Posterior vena cava (tissue), 2 donors: ENCODE measurements at places on chromosomes 3 and 15. TPM values are rescaled to one million over a fixed set of nuclear protein-coding genes. Genes with fewer than 3 reads are reported as not detected.

GRCh38 chr3:188052169-188053035, 101.6 kb upstream of the LPP start:
- peak; percentile 95 for DNase-seq

- no peak for DNase-seq
These were observed 51.7 kb downstream of the TRANK1 start for GRCh38 chr3:36893137-36893557.

DNA sequence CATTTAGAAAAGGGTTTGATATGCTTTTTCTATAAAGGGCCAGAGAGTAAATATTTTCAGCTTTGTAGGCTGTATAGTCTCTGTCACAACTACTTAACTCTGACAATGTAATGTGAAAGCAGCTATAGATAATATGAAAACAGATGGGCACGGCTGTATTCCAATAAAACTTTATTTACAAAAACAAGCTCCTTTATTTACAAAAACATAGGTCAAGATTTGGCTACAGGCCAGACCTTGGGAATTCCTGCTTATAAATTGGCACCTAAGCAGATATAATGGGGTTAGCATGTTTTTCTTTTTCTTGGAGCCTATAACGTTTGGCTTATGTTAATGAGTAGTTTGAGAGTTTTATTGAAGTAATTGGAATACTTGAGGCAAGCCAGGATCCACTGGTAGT, 119.4 kb upstream of the CGNL1 start:
- DNase-seq, result no peak

- no peak for DNase-seq
These were observed 178.5 kb downstream of the FNDC3B start for GRCh38 chr3:172217877-172218276.

- no peak for DNase-seq
These were observed 13.7 kb downstream of the C3orf62 start for GRCh38 chr3:49263159-49263889.

GRCh38 chr15:51907136-51907862, 64.3 kb downstream of the LEO1 start:
- DNase-seq, result no peak

DNA sequence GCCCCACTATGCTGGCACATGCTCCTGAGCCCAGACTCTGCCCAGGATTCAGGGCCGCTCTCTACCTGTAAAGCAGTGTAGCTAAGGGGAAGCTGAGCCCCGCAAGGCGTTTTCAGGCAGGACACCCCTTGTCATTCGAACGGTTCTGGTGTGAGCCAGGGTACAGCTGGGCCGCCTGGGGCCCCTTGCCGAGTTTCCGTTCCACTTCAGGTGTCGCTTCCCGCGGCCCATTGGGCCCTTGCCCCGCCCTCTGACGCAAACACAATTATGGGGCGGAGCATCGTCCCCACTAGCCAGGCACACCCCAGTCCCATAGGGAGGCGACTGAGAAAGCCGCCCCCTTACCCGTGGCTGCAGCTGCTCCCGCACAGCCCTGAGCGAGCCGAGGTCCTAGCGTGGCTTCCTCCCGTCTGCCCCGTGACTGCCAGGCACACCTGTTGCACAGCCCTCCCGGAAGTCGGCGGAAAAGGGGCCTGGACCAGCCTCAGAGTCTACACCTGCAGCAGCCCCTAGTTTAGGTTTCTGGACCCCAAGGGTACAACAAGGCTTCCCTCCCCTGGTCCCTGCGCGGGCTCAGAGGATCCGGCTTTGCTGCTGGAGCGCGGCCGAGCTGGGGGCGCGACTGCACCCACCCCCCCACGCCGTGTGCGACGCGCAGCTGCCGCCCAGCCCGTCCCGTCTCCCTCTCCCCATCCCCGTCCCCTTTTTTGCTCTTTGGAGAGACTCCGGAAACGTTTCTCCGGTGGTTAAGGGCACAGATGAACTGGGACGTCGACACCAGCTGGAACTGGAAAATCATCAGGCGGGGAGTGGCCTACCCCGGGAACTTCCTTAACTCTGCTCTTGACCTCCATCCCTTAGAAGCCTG, at the start of gene PLSCR2:
PLSCR2 (minus strand) TSS at position 412 of the 868 bp plus-strand sequence. CDS start 9,657 bp downstream, outside the sequence.
- DNase-seq, result peak; percentile 90

GRCh38 chr3:194556086-194557056, 69.6 kb upstream of the ATP13A3 start:
- DNase-seq, result peak; percentile 69

GRCh38 chr3:178514401-178514800, 21.8 kb upstream of the KCNMB2 start:
- DNase-seq, result no peak

DNA sequence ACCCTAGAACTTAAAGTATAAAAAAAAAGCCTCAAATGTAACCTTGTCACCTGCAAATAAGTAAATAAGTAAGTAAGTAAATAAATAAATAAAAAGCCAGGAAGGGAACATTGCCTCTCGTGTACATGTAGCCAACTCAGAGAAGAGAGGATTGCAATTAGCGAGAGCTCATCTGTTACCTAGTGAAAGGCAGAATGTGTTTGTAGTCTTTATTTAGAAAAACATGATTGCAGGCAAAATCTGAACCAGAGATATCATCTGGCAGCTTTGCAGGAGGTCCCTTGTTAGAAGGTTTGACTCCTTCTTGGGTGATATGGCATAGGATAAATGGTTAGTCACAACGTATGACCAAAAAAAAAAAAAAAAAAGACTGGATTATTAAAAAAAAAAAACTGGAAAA, 71.6 kb upstream of the SYN2 start:
- no peak for DNase-seq

- no peak for DNase-seq
These were observed 305.6 kb upstream of the STT3B start for GRCh38 chr3:31227131-31227562.

Gene GPR27
- total RNA-seq, result 5.8 TPM

Gene ADAMTSL3
- 17.4 TPM for total RNA-seq

Gene NEK10
- 1.5 TPM for total RNA-seq

Gene SLC22A14
- 0.38 TPM for total RNA-seq

Gene GOLGA8Q
- total RNA-seq, result 0.67 TPM
